ENCODE measurements at places on chromosomes 11 and 22. TPM values are rescaled to one million over a fixed set of nuclear protein-coding genes. Genes with fewer than 3 reads are reported as not detected.

- no peak for DNase-seq
Observed at GRCh38 chr11:10409207-10409661, 45.8 kb upstream of the AMPD3 start.

DNA sequence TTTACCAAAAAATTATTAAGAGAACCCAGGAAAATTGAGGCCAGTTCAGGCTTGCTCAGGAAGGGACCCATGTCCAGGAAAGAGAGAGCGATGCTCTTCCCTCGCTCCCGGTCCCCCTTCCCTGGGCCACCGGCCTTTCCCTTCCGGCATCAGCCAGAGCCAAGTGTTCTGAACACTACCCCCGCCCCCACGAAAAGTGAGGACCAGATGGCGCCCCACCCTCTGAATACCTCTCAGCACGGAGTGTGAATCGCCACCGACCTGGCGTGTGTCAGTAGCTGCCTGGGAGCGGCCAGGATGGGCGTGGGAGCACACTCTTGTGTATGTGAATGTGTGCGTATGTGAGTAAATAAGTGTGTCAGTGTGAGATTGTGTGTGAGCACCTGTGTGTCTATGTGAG, 20.2 kb downstream of the RPS6KA4 start:
- DNase-seq: no peak

DNA sequence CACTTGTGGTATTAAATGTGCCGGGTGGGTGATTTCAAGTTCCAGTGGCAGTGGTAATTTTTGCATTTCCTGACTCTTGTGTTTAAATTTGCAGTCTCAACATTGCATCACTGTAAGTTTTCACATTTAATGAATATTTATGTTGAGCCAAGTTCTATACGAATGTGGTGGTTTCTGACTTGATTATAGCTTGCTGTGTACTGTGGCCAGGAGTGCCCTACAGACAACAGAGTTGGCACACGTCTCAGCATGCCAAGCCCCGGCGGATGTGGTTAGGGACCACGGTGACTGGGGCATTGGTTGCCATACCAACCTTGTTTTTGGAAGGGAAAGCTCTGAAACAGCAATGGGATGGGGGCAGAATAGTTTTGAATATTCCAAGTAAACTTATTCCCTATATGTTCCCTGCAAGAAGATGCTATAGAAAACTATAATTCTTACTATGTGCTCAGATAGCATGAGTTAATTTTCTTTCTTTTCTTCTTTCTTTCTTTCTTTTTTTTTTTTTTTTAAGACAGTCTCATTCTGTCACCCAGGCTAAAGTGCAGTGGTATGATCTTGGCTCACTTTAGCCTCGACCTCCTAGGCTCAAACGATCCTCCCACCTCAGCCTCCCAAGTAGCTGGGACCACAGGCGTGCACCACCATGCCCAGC, 16.0 kb downstream of the ZNRF3 start:
- DNase-seq: no peak

GRCh38 chr11:115760461-115761320, 256.5 kb upstream of the CADM1 start:
- no peak for DNase-seq

EXPH5 gene
- total RNA-seq: 2.2 TPM

MPPED1 gene
- not detected for total RNA-seq

RAB38 gene
- total RNA-seq: 0.64 TPM

TPBGL gene
- total RNA-seq: not detected

SULT4A1 gene
- total RNA-seq: not detected

OR8B12 gene
- not detected for total RNA-seq

C22orf15 gene
- total RNA-seq: 1.6 TPM

Measured in fibroblast of villous mesenchyme (primary cell).